T-cell (primary cell): ENCODE measurements at places on chromosomes 3 and 15. TPM values are rescaled to one million over a fixed set of nuclear protein-coding genes. Genes with fewer than 3 reads are reported as not detected.
A peak's percentile ranks its signal among the peaks of the same experiment; 100 is the strongest.

Gene ATP2B2
- not detected for total RNA-seq

Gene IL12A
- 0.57 TPM for total RNA-seq

DNA sequence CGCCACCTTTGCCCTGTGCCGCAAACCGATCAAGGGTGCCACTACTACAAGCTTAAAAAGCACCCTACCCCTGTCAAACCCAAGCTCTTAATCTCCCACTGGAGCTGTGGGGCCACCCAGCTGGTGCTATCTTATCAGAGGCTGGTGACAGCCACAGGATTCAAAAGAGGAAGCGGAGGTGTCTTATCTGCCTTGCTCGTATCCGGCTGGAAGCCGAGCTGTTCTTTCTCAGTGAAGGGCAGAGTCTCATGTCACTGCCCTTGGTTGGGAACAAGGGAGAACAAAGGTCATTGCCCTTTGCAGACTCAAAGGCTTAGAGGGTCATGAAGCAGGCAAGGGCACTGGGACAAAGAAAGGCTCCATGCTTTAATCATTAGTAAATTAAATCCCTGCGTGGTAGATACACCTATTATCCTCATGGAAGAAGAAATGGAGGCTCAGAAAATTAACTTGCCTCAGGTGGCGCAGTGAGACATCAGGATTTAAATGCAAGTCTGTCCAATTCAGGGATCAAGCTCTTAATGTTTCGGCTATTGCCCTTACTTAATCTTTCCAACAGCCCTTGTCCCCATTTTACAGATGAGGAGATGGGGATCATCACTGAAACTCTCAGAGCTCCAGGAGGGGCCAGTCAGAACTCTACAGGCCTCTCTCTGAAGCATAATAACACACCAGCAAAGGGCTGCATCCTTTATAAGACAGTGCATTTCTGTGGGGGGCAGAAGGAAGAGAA lies 360.0 kb upstream of the PROK2 start:
- no peak overlapping the region for H3K4me3 ChIP-seq
- H3K27me3 ChIP-seq, result no peaks in the 10 kb centered on the region
- peaks cover 5% of the 10 kb centered on the region for H3K4me1 ChIP-seq
- DNase-seq, result no peak

DNA sequence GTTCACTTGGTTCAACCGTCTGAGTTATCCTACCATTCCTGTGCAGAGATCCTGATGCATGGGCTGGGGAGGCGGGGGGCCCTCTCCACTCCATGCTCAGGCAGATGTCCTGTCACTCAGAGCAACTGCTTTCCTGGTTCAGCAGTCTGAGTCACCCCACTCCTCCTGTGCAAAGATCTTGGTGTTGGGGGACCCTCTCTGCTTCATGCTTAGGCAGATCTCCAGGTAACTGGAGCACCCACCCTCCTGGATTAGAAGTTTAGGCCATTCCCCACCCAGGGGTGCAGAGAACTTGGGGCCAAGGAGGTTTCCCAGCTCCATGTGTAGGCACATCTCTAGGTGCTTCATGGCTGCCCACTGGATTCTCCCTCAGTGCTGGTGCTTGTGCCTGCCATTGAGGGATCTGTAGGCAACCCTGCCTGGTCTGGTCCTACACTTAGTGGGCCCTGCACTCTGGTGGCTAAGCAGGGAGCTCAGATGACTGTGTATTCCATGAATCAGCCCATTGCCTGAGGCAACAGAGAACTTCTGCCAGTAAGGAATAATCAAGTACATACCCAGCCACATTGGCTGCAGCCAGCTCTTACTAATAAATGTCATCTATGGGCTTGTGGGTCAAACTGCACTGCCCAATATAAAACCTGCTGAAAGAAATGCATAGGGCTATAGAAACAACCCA lies 465.4 kb upstream of the THBS1 start:
- no peaks in the 10 kb centered on the region for H3K27me3 ChIP-seq
- no peaks in the 10 kb centered on the region for H3K36me3 ChIP-seq
- H3K4me3 ChIP-seq, result no peak overlapping the region
- no peak for DNase-seq

DNA sequence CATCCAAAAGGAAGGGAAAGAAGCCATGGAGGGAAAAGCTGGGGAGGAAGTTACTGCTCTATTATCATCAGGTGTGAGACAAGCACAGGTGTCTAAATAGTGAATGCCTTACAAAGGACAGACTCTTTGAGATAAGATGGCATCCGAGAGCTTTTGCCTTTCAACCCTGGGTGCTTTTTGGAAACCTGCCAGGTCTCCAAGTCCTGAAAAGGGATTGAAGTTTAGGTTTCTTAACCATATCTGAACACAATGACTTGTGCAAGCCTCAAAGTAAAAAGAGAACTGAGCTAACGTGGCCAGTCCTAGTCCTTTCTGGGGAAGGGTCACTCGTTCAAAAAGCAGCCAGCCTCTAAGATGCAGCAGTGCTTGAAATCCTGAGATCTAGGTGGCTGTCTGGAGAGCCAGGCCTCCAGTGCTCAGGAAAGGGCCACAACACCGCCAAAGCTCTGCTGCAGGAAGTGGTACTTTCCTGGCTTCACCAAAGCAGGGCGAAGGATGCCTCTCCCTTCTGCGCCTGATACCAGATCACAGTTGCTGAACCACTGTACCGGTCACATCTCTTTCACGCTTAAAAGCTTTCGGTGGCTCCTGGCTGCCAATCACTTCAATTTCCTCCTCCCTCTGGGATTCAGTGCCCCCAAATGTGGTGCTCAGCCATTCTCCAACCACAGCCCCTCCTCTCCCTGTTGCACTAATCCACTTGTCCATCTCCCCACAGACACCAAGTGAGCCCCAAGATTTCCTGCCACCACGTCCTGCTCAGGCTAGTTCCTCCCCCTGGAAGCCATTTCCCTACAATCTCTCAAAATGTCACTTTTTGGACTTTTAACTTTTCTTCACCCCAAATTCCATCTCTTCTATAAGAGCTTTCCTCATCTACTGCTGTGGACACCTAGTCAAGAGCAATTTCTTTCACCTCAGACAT lies 104.1 kb upstream of the LPP start:
- no peaks in the 10 kb centered on the region for H3K36me3 ChIP-seq
- H3K27me3 ChIP-seq, result no peaks in the 10 kb centered on the region
- H3K4me1 ChIP-seq, result peaks cover 14% of the 10 kb centered on the region
- peak overlapping the region; percentile 14 for H3K27ac ChIP-seq

DNA sequence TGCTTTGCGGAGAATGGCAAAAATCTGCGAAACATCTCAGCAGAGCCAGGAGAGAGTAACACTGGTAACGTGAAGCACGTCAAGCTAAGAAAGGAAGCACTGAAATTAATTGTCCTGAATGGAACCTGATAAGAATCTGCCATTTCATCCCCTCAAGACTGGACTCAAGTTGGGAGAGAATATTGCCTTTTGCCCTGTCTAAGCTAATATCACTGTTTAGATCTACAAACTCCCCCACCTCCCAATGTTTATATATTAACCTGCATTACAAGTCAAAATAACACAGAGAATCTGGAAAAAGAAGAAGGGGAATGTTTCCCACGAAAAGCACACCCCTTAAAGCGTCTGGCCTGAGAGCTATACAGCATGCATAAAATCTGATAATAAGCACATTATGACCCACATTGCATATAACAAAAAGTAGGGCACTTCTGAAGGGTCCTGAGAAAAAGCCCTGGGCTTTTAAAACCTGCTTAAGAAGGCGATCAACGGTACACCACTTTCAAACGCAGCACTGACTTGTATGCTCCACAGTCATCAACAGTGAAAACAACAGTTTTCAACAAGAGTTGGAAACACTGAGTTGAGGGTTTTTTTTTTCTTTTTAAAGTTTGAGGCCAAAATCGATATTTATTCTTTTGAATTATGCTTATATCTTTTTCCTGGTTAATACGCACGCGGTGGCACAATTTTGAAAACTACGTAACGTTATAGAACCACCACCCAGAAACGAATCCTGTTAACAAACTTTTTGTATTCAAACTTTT lies 1.4 kb upstream of the KAT2B start:
- H3K36me3 ChIP-seq, result no peaks in the 10 kb centered on the region
- H3K4me1 ChIP-seq, result peaks cover 16% of the 10 kb centered on the region
- H3K4me3 ChIP-seq, result peak overlapping the region; percentile 65
- H3K27me3 ChIP-seq, result no peaks in the 10 kb centered on the region
- peak overlapping the region; percentile 92 for H3K27ac ChIP-seq

Gene SPG11
- 124 TPM for total RNA-seq

DNA sequence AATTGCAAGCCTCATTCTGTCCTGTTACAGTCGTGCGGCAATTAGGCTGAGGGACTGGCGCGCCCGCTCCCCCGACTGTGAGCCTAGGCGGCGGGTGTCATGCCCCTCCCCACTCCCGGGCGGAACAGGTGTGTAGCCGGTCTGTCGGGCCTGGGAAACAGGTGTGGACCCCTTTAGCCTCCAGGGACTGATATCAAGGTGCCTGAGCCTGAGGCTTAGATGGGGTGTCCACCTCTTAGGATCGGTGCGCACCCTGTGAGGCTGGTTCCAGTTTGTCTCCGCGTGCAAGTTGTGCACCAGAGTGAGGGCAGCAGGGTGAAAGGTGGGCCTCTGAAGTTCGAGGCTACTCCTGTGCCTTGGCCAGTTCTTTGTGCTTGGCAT lies 686 bp downstream of the VPS8 start:
- peak overlapping the region; percentile 87 for H3K4me3 ChIP-seq
- no peaks in the 10 kb centered on the region for H3K27me3 ChIP-seq
- H3K36me3 ChIP-seq, result no peaks in the 10 kb centered on the region
- peaks cover 57% of the 10 kb centered on the region for H3K4me1 ChIP-seq

DNA sequence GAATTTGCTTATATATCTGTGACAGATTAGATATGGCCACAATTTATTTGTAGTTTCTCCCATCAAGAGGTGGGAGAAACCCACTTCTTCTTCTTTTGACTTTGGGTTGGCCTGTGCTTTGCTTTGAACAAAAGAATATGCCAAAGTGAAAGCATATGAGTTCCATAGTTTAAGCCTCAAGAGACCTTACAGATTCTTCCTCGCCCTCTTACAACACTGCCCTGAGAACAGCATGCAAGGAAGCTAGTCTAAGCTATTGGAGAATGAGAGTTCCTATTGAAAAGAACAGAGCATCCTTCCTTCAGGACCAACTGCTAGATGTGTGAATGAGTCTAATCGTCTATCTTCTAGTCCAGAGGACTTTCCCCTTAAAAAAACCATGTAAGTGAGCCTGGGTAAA lies 394.8 kb downstream of the TUSC7 start:
- H3K4me1 ChIP-seq, result no peaks in the 10 kb centered on the region
- no peak for DNase-seq
- no peaks in the 10 kb centered on the region for H3K36me3 ChIP-seq
- H3K27me3 ChIP-seq, result no peaks in the 10 kb centered on the region
- no peak overlapping the region for H3K27ac ChIP-seq
- H3K4me3 ChIP-seq, result no peak overlapping the region

- H3K36me3 ChIP-seq, result no peaks in the 10 kb centered on the region
- no peak overlapping the region for H3K27ac ChIP-seq
- H3K4me1 ChIP-seq, result no peaks in the 10 kb centered on the region
- DNase-seq, result no peak
- H3K27me3 ChIP-seq, result no peaks in the 10 kb centered on the region
- no peak overlapping the region for H3K4me3 ChIP-seq
These were observed 180.4 kb upstream of the COL8A1 start for GRCh38 chr3:99458013-99458412.
